ENCODE measurements at places on chromosomes 16 and 17.

- no peak for DNase-seq
These were observed 230.1 kb upstream of the CCL2 start for GRCh38 chr17:34024806-34025551.

DNA sequence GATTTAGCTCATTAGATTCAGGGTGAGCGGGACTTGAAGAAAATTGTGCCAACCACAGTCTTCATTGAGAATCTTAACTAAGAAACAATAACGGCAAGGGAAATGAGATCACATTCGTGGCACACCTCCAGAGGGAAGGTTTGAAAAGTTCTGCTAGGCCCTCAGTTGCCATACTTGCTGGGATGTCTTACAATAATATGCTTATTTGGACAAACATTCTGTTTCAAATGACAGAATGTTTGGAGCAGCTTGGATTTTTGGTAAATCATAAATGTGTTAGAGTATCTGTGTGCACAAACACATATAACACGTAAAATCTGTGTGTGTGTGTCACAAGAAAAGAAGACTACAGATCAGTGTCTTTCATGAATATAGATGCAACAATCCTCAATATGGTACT is 24.6 kb upstream of the TEKT3 start:
- DNase-seq, result no peak

GRCh38 chr17:38613981-38614779 is 8.4 kb upstream of the SRCIN1 start:
- DNase-seq, result no peak

- no peak for DNase-seq
These were observed 8.3 kb downstream of the SRP68 start for GRCh38 chr17:76063875-76064546.

DNA sequence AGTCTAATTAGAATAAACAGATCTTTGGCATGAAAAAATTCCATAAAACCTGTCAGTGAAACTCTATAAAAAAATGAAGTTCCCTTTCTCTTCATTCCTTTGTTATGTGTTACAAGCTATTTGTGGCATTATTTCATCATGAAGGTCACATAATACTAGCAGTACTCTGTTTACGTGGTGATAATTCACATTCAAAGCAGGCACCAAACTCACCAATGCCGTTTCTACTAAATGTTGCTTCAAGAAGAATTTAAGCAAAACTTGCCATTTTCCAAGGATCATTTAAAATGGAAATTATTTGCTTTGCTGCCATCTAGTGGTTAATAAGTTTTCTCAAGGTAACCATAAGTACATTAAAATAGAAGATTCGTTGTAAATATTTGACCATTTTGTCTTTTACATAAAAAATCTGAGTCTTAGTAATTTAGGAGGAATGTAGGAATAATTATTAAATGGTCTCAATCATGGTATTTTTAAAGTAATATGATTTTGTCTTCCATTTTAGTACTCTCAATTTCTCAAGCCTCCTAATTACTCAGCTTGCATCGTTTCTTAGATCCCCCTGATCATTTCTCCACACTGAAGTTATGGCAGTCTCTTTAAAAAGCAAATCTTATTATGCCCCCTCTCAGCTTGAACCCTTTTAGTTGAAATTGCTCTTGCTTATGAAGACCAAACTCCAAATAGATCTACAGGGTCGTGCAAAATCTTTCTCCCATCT is 80.8 kb downstream of the OMG start:
- DNase-seq, result peak; percentile 92

DNA sequence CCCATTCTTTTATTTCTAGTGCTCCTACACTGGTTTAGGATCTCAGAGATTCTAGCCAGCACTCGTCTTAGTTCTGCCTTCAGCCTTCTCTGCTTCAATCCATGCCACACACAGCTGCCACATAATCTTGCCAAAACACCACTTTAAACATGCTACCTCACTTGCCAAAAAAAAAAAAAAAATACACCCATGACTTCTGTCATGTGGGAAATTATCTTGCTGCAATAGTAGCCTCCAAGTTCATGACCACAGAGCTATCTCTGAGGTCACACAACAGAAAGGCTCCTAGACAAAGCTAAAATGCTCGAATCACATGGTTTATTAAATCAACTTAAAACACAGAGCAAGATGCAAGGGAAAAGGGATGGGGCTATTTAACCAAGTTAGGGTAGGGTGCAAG is 18.1 kb downstream of the FZD2 start:
- DNase-seq, result no peak

DNA sequence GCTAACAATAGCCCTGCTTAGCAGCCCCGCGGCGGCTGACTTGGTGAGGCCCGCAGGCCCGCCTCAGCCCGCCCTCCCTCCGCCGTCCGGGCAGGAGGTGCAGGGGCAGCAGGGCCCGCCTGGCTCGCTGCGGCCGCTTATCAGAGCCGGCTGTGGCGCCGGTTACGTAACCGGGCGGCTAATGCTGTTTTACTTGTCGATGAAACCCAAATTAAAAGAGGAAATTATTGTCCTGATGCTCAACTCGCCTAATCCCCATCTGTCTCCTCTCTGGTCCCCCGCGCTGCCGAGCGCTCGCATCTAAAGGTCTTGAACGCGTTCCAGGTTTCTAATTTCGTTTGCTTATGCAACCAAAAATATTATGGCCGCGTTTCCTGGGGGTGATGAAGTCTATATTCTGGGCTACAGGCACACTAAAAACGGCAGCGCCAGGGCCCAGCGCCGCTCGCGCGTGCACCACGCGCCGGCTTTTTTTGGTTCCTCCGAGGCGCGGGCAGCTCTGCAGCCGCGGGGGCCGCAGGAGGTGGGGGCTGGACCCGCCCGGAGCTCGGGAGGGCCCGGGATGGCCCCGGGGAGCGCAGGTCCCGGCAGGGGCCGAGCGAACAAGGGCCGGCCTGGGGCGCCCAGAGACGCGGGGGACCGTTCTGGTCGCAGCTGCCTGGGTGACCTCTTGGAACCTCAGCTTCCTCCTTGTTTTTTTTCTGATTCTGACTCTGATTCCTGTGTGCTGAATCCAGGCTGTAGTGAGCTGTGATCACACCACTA is 65.2 kb upstream of the TOB1 start:
- DNase-seq, result peak; percentile 82

DNA sequence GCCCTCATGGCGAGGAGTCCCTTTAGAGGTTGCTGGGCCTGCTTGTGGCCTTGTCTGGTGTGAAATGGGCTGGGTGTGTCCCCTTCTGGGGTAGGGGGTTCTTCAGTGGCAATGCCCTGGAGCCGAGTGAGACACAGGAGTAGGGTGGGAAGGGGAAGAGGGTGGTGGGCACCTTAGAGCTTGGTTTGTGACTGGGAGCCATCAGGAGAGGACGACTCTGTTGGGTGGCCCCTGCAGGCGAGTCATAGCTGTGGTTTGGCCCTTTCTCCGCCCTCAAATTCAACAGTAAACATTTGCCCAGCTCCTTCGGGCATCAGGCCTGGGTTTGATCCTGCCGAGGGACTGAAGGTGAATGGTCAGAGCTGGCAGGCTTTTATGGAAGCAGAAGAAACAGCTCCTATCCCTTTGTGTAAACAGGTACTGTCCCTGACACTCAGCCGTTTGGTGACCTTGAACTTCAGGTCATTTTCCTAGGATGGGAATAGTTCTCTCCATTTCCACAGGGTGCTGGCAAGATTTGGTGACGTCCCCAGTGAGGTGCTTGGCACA is 2.9 kb downstream of the E4F1 start:
- peak; percentile 52 for DNase-seq

DNA sequence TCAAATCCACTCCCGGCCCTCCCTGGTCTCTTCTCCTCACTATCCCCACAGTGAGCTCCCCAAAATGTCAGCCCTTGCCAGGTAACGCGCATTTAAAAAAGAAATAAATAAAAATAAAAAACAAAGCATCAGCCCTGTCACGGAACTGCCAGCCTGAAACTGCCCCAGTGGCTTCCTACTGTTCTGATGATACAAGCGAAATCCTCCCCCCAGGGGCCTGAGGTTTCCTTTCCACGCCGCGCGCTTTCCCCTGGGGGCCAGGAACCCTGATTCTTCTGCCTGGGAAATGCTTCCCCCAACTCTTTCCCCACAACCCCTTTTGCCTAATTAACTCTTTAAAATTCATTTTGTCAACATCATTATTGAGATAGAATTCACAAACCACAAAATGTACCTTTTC is 12.2 kb upstream of the RPH3AL start:
- no peak for DNase-seq

- no peak for DNase-seq
These were observed 8.2 kb upstream of the CIITA start for GRCh38 chr16:10868596-10869469.

DNA sequence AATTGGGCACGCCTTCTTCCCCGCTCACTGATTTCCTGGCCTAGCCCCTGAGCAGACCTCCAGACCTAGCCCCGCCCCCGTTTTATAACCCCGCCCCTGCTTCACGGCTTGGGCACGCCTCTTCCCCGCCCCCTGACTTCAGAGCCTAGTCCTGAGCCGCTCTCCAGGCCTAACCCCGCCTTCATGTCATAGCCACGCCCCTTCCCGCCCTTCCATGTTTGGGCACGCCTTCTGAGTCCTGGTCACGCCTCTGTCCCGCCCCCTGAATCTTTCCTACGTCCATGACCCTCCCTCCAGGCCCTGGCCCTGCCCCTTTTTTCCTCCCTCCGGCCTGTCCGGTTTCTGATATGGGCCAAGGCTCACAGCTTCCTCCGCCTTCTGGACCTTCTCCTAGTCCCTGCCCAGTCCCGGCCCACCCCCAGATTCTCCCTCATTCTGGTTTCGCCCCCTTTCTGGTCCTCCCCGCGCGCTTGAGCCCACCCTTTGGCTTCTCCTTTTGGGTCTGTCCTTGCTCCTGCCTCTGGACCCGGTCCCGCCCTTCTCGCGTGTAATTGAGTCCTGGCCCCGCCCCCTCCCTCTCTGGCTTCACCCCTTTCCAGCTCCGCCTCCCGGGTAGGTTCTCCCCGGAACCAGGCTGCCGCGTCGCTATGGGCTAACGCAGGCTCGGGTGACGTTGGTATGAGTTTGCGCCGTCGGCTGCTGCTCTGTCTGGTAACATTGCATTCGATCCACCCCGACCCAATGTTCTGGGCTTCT is 15.1 kb upstream of the EEF2K start:
- peak; percentile 99 for DNase-seq

GRCh38 chr16:66227766-66228530 is 138.5 kb upstream of the CDH5 start:
- DNase-seq, result no peak

DNA sequence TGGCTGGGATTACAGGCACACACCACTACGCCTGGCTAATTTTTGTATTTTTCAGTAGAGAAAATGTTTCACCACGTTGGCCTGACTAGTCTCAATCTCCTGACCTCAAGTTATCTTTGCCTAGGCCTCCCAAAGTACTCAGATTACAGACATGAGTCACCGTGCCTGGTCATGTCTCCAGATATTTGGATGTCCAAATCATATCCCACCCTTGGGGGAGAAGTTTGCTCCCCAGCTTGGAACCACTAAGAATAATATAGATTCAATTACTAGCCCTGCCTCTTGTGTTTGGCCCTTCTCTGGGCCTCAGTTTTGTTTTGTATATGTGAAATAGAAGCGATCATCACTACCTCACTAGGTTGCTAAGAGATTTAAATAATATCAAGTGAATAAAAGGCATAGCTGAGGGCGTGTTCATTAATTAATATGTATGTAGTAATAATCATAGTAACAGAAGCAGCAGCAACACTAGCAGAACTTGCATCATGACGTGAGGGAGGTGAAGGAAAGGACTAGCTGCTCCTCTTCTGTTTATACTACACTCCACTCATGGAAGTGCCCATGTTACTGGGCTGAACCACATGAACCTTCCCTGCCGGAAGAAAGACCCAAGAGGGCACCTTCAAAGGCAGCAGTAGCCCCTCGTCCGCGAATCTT is 253.6 kb upstream of the XYLT1 start:
- DNase-seq, result peak; percentile 58

GRCh38 chr16:83682116-83682867 is 125.5 kb upstream of the HSBP1 start:
- DNase-seq, result no peak

DNA sequence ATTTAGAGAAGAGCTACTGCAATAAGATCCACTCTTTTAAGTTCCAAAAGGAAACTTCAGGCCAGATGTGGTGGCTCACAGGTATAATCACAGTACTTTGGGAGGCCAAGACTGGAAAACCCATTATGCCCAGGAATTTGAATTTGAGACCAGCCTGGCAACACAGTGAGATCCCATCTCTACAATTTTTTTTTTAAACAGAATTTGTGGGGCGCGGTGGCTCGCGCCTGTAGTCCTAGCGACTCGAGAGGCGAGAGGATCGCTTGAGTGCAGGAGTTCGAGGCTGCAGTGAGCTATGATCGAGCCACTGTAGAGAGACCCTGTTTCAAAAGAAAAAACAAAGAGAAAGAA is 793 bp downstream of the COG7 start:
- no peak for DNase-seq

GRCh38 chr16:56635441-56635967 is 3.0 kb upstream of the MT1A start:
- DNase-seq, result no peak

DNA sequence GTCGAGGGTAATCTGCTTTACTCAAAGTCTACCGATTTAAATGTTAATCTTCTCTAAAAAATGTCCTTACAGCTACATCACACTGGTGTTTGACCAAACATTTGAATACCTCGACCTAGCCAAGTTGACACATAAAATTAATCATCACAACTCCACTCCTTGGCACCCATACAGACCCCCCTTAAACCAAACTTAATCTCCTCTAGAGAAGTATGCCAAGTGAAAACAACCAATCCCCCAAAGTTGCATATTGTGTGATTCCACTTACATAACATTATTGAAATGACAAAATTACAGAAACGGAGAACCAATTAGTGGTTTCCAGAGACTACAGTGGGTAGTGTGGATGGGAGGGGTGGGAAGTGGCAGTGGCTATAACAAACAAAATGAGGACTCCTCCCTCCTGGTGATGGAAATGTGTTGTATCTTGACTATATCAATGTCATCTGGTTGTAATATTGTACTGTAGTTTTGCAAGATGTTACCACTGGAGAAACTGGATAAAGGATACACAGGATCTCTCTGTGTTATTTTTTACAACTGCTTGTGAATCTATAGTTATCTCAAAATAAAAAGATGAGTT is 39.4 kb downstream of the CAPNS2 start:
- DNase-seq, result no peak

GRCh38 chr17:48121923-48122664 is 14.5 kb downstream of the SNX11 start:
- no peak for DNase-seq

GRCh38 chr17:46045639-46046038 is 46.6 kb downstream of the STH start:
- DNase-seq, result no peak

GRCh38 chr16:69309316-69309715 is 1.8 kb upstream of the VPS4A start:
- no peak for DNase-seq

GRCh38 chr16:7315813-7316212 is 16.8 kb upstream of the RBFOX1 start:
- DNase-seq, result no peak

- no peak for DNase-seq
These were observed 16.7 kb downstream of the LLGL2 start for GRCh38 chr17:75542229-75542628.

- no peak for DNase-seq
These were observed 474.6 kb downstream of the PMP22 start for GRCh38 chr17:14790521-14790920.

GRCh38 chr16:48596326-48596725 is 13.7 kb downstream of the N4BP1 start:
- no peak for DNase-seq
